GM04504 (cell line): ENCODE measurements at places on chromosomes 7 and 10.

DNA sequence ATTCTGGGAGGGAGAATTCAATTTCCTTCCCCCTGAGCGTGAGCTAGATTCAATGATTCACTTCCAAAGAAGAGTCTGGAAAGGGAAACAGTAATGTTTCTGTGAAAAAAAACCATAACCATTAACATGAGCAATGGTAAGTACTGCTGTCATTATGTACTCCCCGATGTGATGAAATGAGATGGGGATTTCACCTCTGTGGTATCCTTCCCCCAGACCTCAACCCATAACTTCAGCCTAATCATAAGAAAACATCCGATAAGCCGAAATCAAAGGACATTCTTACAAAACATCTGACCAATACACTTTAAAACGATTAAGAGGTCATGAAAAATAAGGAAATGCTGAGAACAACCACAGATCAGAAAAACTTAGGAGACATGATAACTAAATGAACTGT is 27.2 kb downstream of the EZH2 start:
- DNase-seq: no peak

- DNase-seq: no peak
Measured at GRCh38 chr7:134587750-134588149, 38.8 kb downstream of the AKR1B15 start.

DNA sequence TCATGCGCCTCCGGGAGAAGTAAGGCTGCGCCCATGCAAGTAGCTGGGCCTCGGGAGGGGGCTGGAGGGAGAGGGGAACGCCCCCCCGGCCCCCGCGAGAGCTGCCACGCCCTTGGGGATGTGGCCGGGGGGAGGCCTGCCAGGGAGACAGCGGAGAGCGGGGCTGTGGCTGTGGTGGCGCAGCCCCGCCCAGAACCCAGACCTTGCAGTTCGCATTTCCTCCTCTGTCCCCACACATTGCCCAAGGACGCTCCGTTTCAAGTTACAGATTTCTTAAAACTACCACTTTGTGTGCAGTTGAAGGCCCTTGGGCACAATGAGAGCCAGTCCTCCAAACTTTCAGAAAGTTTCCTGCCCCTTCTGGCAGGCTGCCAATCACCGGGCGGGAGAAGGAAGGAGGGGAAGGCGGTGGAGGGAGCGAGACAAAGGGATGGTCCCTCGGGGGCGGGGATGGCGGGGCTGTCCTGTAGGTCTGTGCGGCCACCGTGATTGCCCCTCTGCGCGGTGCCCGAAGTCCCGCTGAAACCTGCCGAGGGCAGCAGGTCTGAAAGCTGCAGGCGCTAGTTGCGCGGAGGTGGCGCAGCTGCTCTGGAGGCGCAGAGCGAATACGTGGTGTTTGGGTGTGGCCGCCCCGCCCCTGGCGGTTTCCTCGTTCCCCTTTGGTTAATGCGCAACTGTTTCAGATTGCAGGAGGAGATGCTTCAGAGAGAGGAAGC is 2.1 kb downstream of the VIM start:
- DNase-seq: no peak

- DNase-seq: no peak
Measured at GRCh38 chr10:122293156-122293960, 22.3 kb downstream of the BTBD16 start.

DNA sequence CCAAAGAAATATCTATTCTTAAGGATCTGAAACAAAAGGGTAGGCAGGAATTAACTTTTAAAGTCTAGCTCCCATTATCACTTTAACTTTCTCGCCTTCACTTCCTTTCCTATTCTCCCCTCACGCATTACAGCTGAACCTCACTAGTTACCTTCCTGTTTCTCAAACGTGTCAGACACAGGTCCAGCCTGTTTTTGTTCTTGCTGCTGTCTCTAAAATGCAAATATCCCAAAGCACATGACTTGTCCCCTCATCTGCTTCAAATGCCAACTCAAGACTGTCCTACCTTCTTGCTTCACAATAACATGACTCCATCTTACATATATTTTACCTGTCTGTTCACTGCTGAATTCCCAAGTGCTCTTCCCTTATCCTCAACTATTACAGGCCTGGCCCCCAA is 17.6 kb downstream of the ZDHHC6 start:
- DNase-seq: no peak

GRCh38 chr7:158869876-158870275 is 13.5 kb downstream of the DYNC2I1 start:
- no peak for DNase-seq

DNA sequence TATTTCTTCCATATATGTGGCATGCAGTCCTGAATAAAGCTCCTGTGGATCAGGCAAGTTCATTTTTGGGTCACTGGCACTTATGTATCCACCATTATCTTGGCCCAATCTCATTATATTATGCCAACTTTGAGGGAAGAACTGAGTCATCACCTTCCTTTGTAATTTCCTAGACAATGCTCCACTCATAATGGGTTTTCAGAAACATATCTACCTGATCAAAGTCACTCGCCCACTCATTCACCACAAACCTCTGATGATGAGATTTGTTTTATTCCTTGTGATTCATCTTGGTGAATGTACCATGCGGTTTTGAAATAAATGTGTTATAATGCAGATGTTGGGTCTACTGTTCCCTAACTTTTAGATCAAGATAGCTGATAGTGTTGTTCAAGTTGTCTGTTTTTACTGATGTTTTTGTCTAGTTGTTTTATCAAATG is 525.8 kb downstream of the KIF20B start:
- DNase-seq: peak; percentile 4

GRCh38 chr10:70355051-70356021 is 27.1 kb downstream of the LRRC20 start:
- no peak for DNase-seq

DNA sequence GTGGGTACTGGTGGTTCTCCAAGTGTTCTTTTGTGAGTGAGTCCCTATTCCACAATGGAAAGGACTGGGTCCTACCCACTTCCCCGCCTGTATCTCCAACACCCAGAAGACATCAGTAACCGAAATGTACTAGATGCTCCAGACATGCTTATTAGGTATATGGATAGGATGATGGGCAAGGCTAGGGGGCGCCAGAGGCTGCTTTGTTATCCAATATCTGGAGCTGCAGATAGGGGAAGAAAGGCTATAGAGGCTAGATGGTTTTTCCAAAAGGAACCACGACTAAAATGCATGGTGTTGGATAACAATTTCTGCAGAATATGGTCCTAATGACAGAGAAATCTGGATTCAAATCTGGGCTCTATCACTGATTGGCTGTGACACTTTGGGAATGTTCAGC is 56.2 kb upstream of the TM9SF3 start:
- no peak for DNase-seq

- no peak for DNase-seq
Measured at GRCh38 chr10:69730251-69731156, 71.2 kb upstream of the COL13A1 start.

DNA sequence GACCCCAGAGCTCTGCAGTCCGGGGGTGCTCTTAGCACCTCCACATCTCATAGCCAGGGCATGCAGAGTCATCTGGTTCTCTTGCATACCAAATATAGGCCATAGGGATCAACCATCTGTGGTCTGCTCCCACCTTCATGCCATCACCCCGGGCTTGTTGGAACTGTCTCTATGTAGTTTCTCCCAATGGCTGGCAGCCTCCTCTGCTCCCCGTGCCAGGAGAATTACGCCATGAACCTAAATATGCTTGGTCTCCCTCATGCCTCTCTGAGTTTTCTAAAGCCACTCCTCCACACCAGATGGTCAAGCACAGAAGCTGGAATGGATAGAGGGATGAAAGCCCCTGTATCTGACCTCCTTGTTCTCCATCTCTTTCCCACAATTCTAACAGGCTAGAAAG is 302.6 kb upstream of the MYO3A start:
- DNase-seq: no peak

DNA sequence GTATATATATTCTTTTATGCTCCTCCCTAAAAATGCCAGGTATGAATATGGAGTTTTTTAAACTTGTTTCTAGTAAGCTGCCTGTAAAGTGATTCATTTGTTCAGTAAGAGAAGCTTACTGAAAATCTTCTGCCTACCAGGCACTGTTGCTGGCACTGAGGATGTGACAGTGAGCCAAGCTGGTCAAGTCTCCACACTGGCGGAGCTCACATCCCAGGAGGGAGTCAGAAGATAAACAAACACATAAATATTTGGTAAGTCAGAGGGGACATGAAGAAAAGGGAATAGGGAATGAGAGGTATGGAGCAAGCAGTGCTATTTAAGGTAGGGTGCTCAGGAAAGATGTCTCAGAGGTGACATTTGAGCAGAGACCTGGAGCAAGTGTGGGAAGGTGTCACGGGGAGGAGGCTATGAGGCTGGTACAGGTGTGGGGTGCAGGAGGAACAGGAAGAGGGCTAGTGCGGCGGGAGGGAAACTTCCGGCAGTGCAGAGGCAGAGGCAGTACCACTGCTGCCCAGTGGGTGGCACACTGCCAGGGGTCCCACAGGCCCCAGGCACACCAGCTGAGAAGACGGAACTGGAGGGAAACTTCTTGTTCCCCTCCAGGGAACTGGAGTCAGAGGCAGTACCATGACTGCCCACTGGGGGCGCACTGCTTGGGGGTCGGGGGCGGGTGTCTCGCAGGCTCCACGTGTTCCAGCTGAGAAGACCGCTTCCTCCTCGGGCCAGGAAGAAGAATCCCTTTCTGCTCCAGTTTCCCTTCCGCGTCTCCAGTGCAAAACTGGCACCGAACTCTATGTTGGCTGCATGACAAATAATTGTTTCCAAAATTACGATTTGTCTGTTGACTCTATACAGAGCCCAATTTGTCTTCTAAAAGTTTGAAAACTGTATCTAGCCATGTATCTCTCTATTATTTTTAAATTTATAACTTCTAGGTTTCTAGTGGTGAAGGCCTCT is 161.0 kb downstream of the TEX36 start:
- no peak for DNase-seq

GRCh38 chr7:137129025-137129424 is 214.5 kb downstream of the PTN start:
- DNase-seq: no peak

DNA sequence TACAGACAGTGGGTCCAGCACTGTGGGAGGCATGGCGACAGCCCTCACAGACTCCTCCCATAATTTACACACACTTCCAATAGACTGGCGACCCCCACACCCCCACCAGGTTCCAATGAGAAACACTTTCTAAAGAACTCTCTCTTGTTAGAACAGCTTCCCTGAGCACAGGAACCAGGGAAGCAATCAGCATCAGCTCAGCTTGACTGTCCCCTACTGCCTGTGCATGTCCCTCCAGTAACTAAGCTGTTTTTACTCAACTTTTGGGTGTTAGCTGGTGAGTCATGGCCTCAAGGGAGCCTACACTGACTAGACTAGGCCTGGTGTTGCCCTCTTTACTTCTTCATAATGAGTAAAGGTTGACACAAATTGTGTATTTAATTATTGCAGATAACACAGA is 32.6 kb upstream of the HERPUD2 start:
- no peak for DNase-seq

- DNase-seq: no peak
Measured at GRCh38 chr10:44400541-44400940, 15.6 kb upstream of the CXCL12 start.

DNA sequence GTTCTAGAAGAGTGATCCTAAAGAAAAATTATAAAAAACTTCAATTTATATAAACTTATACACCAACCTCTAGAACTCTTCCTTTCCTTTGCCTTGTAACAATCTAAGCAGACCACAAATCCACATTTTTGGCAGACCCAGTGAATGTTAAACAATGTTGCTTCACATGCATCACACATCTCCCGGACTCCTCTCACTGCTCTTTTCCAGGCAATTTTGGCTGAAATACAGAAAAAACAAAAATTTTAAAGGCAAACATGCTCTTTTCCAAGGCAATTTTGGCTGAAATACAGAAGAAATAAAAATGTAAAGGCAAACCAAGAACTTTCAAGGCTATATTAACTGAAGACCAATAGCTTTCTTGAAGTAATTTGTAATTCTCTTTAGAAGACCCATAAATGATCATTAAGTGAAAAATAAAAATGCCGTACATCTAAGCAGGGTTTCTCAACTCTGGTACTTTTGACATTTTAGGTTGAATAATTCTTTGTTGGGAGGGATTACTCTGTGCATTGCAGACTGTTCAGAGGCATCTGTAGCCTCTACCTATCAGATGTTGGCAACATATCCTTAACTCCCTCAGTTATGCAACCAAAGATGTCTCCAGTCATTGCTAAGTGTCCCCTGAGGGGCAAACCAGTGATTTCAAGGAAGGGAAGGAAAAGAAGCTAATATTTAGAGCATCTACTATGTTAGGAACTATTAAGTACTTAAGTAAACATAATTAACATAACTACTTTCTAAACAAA is 64.4 kb downstream of the NRBF2 start:
- DNase-seq: peak; percentile 43

- no peak for DNase-seq
Measured at GRCh38 chr10:70295321-70295720, 11.5 kb upstream of the NPFFR1 start.

DNA sequence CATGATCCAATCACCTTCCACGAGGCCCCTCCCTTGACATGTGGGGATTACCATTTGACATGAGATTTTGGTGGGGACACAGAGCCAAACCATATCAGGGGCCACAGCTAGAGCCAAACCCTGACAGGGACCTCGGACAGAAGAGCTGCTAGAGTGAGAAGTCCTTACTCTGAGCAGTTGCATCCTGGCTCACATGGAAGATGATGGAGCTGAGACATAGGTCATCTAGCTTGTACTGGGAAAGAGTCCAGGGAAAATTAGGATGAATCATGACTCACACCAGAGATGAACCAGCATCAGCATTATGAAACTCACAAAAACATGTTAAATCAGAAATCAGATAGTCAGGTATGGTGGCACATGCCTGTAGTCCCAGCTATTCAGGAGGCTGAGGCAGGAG is 12.8 kb upstream of the FMC1 start:
- DNase-seq: peak; percentile 84

- DNase-seq: no peak
Measured at GRCh38 chr10:112827951-112828350, 122.1 kb upstream of the TCF7L2 start.

DNA sequence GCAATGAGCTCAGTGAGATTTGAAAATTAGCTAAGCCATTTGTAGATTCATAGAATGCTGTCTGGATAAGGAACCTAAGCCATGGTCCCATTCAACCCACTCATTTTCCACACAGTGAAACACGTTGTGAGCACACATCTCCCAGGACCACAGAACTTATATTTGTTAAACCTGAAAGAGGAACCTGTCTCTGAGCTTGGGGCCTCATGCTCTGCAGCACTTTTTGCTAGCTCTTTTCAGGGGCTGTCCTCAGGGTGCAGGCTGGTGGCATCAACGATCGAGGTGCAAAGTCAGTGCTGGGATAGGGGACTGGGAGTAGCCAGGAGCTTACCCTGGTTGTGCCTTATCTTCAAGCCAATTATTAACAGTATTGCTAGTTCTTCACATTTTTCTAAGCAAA is 11.9 kb downstream of the HECW1 start:
- no peak for DNase-seq

DNA sequence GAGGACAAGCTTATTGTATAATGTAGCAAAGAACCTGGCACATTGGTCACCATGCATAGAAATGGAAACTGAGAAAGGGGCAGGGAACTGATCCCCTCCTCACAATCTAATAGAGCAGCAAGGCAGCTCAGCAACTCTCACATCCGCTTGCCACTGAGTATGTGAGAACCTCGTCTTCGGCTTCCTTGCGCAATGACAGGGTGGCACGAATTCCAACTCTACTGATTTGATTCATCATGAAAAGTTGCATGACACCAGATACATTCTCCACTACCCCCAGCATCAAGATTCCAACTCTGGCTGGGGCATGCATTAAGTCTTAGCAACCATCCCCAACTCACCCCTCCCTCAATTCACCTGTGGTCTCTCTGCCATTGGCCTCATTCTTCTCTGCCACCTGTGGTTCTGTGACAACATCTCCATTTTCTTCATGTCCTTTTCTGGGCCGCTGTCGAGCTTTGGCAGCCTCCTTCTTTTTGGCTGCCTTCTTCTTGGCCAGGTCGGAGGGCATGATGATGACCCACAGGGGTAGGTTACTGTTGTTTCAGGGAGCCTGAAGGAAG is 976 bp downstream of the ABCF2 start:
- no peak for DNase-seq
